BJ (cell line): ENCODE measurements at places on chromosomes 11 and 22. TPM values are rescaled to one million over a fixed set of nuclear protein-coding genes. Genes with fewer than 3 reads are reported as not detected.

MSANTD4 gene
- polyA plus RNA-seq, result 6.5 and 14.4 TPM in 2 replicates

P2RY6 gene
- polyA plus RNA-seq, result 0.56 and 1.5 TPM in 2 replicates

- DNase-seq, result no peak
These were observed 21.1 kb downstream of the LRRC10B start for GRCh38 chr11:61529537-61530225.

GRCh38 chr11:60992842-60993409 is 21.4 kb downstream of the CD6 start:
- no peak for DNase-seq
